ENCODE measurements at places on chromosomes 2 and 18. TPM values are rescaled to one million over a fixed set of nuclear protein-coding genes. Genes with fewer than 3 reads are reported as not detected.

- no peak for DNase-seq
These were observed 115.1 kb downstream of the NAB1 start for GRCh38 chr2:190763901-190764514.

DNA sequence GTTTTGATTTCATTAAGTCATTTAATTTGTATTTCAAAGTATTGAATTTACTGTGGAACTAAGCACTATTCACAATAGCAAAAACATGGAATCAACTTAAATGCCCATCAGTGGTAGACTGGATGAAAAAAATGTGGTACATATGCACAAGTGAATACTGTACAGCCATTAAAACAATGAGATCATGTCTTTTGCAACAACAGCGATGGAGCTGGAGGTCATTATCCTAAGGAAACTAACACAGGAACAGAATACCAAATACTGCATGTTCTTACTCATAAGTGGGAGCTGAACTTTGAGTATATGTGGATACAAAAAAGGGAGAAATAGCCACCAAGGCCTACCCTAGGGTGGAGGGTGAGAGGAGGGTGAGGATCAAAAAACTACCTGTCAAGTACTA, 164.4 kb downstream of the BABAM2 start:
- no peak for DNase-seq

DGUOK gene
- total RNA-seq = 105 TPM

GRCh38 chr2:62795341-62795740, 89.8 kb downstream of the EHBP1 start:
- DNase-seq = no peak

- DNase-seq = no peak
These were observed 713.4 kb downstream of the LRRTM4 start for GRCh38 chr2:76808732-76809131.

DNA sequence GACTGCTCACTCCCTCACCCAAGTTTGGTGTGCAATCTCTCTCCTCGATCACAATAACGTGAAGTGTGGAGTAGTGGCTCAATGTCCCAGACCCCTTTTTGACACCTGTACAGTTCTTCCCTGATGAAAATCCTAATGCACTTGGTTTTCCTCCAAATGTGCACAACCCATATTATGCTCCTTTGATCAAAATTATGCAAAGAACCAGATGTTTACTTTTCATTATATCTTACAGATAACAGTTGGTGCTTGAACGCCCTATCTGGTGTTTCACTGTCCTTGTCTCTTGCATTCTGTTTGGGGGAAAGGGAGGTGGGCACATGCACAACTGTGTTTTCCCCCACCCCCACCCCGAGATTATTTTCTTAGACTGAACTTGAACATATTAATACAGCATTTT, 85.0 kb upstream of the CREB1 start:
- no peak for DNase-seq

LPIN2 gene
- total RNA-seq = 36.2 TPM

DNA sequence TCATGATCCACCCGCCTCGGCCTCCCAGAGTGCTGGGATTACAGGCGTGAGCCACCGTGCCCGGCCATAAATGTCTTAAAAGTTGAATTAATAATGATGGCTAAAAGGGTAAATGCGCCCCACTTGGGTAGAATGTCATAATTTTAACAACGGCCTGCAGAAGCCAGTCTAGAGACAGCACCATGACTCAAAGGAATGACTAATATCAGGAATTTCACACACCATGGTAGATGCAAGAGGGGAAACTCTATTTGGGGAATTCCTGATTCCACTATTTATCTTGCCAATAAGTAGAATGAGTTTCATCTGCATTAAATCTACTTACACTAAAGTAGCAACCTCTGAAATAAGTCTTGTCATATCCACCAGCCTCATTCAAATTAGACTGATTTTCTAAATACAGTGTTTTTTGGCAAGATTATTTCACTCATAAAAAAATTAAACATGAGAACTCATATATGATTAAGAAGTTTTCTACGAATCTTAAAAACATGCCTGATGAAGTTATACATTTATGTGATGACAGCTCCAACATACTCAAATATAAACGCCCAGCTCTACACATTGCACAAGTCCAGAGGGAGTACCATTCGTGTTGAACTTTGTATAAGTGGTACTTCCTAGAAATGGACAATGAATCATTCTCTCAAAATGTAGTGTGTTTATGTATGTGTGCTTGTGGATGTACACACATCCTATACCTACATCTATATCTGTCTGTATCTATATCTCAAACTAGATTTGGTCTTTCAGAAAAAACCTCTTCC, 309.7 kb downstream of the IRS1 start:
- DNase-seq = peak; percentile 83
